ENCODE measurements at places on chromosomes 6 and 20.

GRCh38 chr20:9367746-9368145, 146.6 kb upstream of the LAMP5 start:
- no peak for DNase-seq

DNA sequence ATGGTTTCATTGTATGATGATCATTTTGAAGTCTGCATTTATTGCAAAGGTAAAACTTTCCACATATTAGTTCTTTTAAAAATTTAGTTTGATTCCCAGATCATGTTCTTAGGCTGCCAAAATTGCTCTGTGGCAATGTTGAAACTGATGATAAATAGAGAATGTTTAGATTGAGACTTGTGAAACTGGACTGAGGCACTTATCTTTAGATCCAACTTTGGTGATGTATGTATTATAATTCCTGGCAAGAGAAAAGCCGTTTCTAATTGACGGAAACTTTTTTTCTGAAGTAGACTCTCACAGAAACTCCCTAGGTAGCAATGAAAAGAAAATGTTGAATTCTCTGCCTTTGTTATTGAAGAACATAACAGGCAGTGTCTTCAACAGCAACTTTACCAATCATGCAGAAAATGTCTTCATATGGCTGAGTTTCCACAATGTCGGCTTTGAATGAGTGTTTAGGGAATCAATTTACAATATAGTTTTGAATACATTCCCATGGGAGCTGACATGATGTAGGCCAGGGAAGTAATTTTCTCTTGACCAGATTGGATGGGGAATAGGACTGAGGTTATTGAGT, 456.2 kb downstream of the CD109 start:
- DNase-seq, result no peak

DNA sequence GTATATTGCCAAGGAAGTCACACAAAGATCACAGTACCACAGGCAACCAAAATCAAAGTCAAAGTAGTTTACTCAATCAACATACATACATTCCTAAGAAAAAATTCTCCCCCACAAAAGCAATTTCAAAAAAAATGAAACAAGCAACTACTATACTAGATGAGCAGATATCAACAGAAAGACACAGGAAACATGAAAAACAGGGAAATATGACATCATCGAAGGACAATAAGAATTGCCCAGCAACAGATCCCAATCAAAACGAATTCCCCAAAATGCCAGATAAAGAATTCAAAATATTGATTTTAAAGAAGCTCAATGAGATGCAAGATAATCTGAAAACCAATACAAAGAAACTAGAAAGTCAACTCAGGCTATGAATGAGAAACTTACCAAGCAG, 219.7 kb upstream of the TAB2 start:
- DNase-seq, result no peak

DNA sequence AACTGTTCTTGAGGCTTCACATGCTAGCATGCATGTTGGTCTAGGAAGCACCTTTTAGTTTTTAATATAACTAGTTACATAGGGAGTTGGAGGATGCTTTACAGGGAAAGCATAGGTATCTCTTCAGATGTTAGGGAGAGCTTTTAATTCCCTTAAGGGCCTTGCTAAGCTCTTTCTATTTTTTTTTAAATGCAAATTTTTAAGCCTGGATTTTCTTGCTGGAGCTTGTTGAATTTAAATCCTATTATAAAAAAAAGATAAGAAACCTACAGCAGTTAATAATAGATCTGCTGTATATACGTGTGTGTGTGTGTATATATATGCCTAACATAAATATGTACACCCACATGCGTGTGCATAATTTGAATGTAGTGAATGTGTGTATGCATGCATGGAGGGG, 79.0 kb downstream of the FIG4 start:
- DNase-seq, result no peak

DNA sequence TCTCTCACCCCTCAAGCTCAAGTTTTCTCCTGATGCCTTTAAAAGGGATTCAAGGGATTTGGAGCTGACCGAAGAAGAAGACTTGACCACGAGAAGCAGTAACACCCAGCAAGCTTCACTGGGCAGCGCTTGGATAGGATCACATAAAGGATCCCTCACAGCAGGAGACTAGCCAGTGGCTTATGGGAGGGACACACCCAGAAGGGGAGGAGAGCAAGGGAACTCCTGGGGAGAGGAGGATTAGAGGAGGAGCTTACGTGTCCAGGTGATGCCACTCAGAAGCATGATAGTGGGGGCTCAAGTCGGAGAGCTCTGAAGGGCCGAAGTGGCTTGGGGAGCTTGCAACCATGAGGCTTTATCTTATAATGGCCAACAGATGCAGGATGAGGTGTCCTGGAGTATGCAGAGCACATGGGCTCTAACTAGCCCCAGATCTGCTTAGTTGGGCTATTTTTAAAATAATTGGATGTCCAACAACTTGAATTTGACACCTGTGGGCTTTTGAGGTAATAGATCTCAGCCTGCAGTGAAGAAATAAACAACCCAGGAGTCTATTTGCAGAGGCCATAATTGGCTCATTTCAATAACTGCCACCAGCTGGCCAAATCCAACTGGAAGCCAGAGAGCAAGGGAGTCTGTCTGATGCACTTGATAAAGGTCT, 137.9 kb upstream of the EXOC2 start:
- no peak for DNase-seq

- no peak for DNase-seq
These were observed 28.1 kb downstream of the TAF8 start for GRCh38 chr6:42078386-42078785.

DNA sequence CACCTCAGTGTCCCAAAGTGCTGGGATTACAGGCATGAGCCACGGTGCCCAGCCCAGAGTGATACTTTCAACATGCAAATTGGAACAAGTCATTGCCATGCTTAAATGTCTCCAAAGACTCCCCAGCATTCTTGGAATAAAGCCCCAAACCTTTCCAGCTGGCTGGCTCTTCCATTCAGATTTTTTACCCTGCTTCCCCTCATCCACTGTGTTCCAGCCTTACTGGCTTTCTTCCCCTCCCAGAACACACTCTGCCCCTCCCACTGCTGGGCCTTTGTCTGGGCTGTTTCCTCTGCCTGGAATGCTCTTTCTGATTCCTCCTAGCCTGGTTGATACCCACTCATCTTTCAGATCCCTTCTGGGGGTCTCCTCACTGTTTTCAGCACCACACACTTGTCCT, 40.1 kb upstream of the NNAT start:
- no peak for DNase-seq

DNA sequence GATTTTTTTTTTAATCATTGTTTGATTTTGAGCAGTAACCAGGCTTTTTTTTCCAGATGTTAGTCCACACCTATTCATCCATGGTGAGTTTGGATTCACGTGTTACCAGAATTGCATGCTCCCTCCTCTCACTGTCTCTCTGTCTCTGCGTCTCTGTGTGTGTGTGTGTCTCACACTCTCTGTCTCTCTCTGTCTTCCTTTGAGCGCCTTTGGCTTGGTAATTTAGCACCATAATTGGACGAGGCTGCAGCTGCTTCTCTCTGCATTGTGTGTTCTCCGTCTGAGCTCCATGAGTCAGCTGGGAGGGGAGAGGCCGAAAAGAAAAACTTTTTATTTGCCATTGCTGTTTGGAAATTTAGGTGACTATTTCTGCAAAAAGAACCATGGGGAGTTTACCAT, 3.4 kb downstream of the TFAP2B start:
- DNase-seq, result no peak

- DNase-seq, result no peak
These were observed 5.9 kb upstream of the SLCO4A1 start for GRCh38 chr20:62636446-62636845.

GRCh38 chr6:20680697-20681165, 146.5 kb downstream of the CDKAL1 start:
- no peak for DNase-seq

DNA sequence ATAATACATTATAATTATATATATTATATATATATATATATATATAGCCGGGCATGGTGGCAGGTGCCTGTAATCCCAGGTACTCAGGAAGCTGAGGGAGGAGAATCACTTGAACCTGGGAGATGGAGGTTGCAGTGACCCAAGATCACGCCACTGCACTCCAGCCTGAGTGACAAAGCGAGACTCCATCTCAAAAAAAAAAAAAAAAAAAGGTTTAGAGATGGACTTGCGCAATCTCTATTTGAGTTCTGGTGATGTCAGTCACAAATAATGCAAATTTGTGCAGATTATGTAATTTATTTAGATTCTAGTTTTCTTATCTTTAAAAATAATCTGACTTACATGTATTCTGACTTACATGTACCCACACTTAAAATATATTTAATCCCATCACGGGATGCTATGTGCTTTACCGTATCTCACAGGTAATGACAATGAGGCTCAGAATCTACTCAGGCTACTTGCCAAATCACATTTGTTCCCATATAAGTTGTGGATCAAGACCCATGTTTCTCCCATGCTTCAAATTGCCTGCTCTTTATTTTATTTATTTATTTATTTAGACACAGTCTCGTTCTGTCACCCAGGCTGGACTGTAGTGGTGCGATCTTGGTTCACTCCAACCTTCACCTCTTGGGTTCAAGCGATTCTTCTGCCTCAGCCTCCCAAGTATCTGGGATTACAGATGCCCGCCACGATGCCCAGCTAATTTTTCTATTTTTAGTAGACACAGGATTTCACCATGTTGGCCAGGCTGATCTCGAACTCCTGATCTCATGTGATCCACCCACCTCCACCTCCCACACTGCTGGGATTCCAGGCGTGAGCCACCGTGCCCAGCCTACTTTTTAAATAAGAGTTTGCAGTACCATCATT, 7.6 kb upstream of the UST start:
- DNase-seq, result no peak

GRCh38 chr20:57479196-57479595, 45.7 kb downstream of the CTCFL start:
- peak; percentile 49 for DNase-seq

DNA sequence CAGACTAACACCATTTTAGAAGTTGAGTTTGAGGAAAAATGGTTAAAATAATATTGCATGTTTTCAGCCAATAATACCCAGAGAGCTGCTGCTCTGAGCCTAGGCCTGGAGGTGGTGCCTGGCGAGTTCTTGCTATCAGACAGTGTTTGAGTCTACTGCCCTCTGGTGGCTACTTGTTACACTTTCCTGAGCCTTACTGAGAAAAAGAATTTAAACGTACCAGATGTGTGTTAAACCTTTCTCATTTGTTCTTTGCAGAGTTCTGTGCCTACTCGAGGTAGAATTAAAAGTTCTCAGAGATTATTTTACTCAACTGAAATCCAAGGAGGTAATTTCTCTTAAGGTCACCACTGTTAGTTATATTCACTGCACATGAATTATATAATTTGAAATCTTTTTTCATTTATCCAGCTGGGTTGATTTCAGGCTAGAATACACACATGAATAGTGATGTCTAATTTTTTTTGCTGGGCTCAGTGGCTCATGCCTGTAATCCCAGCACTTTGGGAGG, 38.2 kb downstream of the SHLD1 start:
- DNase-seq, result no peak

- DNase-seq, result no peak
These were observed 749.3 kb downstream of the TENT5A start for GRCh38 chr6:81003156-81003555.

DNA sequence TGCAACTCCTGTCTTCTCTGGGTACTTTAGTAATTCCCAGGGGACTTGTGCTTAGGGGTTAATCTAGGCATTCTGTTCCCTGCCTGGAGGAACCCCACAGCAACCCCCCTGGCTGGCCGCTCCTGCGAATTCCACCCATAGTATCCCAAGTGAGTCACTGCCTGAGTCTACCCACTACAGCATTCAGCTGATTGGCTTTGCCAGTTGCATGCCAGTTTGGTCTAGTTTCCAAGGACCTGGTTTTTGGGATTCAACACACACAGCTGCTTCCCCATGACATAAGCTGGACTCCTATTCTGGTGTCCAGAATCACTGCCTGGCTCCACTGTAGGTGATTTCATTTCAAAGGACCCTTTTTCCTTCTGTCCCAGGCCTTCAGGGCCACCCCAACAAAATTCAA, 40.3 kb downstream of the PLCG1 start:
- DNase-seq, result peak; percentile 67

DNA sequence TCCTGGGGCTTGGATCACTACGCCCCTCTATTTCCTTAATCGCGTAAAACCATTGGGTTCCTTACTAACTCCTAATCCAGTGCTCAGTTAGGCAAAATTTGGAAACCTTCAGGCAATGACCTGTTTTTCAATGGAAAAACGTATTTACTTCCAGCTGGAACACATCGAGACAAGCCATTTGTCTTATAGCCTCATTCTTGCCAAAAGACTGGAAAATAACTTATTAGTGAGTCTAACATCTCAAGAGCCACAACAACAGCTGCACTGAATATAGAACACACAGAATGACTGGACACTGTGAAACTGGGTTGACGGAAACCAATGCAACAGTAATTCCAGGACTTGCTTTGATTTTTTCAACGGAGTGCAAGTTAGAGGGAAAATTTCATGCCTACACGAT, 125.2 kb upstream of the MAP3K7 start:
- DNase-seq, result no peak

- DNase-seq, result no peak
These were observed 123.7 kb upstream of the NHSL1 start for GRCh38 chr6:138622967-138623366.

DNA sequence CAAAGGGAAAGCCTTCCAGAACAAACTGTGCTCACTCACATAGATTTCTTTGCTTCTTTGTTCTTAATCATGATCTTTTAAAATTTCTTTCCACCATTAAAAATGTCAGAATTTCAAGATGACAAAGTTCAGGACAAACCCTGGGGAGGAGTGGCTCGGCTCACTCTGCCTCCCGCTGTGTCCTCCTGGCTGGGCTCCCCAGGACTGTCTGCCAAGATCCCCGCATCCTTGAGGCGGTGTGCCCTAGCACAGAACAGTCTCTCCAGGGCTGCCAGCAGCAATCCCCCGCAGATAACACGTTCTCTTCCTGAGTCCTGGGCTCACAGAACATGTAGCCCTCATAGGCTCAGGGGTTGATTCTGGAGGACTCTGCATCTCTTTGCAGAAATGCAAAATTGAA, 98.4 kb upstream of the KCNG1 start:
- peak; percentile 72 for DNase-seq

DNA sequence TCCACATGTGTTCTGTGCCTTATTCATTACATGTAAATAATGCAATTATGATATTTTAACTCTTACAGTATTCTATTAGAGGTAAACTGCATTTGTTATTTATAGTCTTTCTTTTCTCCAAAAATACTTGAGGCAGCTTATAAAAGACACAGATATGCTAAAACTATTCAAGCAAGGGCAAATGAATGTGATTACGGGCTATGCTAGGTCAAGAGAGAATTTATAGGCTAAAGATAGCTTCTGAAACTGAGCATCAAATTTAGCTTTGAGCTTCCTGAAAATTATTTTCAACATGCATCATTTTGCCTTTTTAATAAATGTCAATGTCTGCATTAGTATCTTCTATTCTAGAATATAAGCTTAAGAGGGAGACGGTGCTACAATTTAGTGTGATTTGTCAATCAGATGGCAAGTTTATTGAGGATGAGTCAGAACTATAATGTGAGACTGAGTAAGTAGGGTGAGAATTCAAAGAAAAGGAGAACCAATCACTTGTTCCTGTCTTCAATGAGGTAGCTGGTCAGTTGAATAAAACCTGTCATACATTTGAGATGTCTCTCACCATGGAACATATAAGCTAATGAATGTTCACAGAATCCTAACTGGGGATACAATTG, 669.4 kb upstream of the CITED2 start:
- DNase-seq, result no peak

All from mesenteric fat pad (tissue), 1 donor.